ENCODE measurements at places on chromosomes 7 and 10. TPM values are rescaled to one million over a fixed set of nuclear protein-coding genes. Genes with fewer than 3 reads are reported as not detected.
A peak's percentile ranks its signal among the peaks of the same experiment; 100 is the strongest.

C10orf53 gene
- total RNA-seq: not detected

FAM237B gene
- not detected for total RNA-seq

CNPY1 gene
- total RNA-seq: not detected

ZPBP gene
- total RNA-seq: not detected

CYP3A7 gene
- total RNA-seq: not detected

ZCWPW1 gene
- 0.56 TPM for total RNA-seq

LANCL2 gene
- 20.0 TPM for total RNA-seq

MPLKIP gene
- total RNA-seq: 13.9 TPM

TAS2R3 gene
- total RNA-seq: 0.72 TPM

CEP55 gene
- 30.8 TPM for total RNA-seq

GRCh38 chr7:19715499-19715898 is 6.7 kb upstream of the POLR1F start:
- DNase-seq: no peak
- no peaks in the 10 kb centered on the region for H3K27me3 ChIP-seq
- H3K27ac ChIP-seq: no peak overlapping the region
- H3K4me3 ChIP-seq: no peak overlapping the region
- no peaks in the 10 kb centered on the region for H3K36me3 ChIP-seq
- H3K4me1 ChIP-seq: no peaks in the 10 kb centered on the region

GRCh38 chr10:43352951-43353350 is 18.5 kb upstream of the FXYD4 start:
- H3K27ac ChIP-seq: no peak overlapping the region
- H3K27me3 ChIP-seq: peaks cover 16% of the 10 kb centered on the region
- no peaks in the 10 kb centered on the region for H3K36me3 ChIP-seq
- DNase-seq: no peak
- H3K4me1 ChIP-seq: no peaks in the 10 kb centered on the region

DNA sequence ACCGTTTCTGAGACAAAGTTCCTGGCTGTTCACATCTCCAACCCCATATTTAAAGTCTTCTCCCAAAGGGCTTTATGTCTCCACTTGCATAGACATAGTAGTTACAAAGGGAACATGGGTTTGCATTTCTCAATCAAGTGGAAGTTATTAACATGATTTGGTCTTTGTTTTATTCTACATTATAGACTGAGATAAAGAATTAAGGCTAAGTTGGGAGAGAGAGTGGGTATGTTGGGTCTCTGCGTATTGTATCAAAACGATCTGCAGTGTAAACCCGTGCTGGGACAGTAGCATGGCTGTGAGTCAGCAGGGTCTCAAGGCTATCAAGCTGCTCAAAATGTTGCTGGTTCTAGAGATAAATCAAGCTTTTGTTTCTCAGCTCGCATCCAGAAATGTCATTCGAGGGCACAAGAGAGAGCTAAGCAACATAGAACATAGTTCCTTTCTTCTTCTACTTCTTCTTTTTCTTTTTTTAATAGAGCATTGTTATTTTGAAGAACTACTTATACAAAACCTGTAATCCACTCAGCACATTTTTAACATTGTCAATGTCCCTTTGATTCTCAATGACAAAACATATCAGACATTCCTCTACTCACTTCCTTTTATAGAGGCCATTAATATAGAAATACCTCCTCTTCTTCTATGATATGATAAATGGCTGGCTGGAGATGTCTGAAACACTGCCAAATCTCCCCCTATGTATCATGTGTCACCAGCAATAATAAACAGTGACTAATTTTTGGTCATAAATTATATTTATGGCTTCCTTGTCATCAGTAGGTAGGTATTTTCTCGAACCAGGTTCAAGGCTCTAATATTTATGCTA is 34.5 kb upstream of the RHOBTB1 start:
- no peak overlapping the region for H3K27ac ChIP-seq
- H3K4me1 ChIP-seq: peaks cover 2% of the 10 kb centered on the region
- no peaks in the 10 kb centered on the region for H3K27me3 ChIP-seq

- no peak for DNase-seq
- H3K4me1 ChIP-seq: peaks cover 5% of the 10 kb centered on the region
- H3K27me3 ChIP-seq: no peaks in the 10 kb centered on the region
- H3K4me3 ChIP-seq: no peak overlapping the region
These were observed 74.3 kb upstream of the TOMM7 start for GRCh38 chr7:22896917-22897316.

DNA sequence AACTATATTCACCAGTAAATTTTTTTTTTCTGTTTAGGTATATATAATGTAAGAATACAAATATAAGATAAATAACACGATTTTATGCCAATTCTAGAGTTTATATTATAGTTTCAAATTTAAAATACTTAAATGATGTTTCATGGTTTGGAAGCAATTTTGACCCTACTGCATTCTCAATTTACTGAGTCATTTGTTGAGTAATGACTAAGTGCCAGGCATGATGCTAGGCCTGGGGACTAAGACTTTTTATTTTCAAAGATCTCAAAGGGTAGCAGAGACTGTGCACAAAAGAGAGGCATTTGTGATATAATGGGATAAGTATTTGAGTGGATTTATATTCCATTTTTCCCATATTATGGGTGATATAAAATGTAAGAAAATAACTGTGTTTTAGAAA is 78.9 kb upstream of the SMIM30 start:
- no peak overlapping the region for H3K4me3 ChIP-seq
- no peaks in the 10 kb centered on the region for H3K36me3 ChIP-seq

- H3K27me3 ChIP-seq: no peaks in the 10 kb centered on the region
- no peaks in the 10 kb centered on the region for H3K4me1 ChIP-seq
- H3K27ac ChIP-seq: no peak overlapping the region
- no peak for DNase-seq
These were observed 41.8 kb downstream of the CD36 start for GRCh38 chr7:80679921-80680907.

DNA sequence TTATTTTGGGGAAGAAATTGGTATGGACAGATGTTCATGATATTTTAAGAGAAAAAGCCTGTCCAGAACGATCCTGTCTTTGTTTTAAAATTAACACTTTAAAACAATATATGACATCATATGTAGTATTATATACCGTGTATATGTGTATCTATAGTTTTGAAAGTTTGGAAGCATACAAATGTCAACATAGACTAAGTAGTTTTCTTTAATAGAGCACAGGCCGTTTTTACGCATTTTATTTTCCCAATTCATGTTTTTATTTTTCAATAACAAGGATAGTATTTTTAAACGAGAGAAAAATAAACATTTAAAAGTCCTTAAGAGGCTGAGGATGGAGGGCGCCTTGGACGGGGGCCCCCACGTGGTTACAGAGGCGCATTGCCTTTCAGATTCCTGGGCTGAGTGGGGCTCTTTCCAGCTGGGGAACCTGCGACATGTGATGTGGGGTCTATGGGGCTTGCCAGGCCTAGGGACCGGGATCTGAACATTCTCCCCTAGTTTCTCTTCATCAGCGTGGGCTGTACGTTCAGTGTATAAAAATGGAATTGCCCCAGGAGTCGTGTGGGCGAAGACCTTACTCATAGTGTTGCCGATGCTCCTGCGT is 127.8 kb upstream of the ZNF746 start:
- H3K4me1 ChIP-seq: peaks cover 3% of the 10 kb centered on the region
- H3K27ac ChIP-seq: no peak overlapping the region
- DNase-seq: peak; percentile 54
- peaks cover 11% of the 10 kb centered on the region for H3K27me3 ChIP-seq
- H3K36me3 ChIP-seq: peaks cover 6% of the 10 kb centered on the region

GRCh38 chr10:62619413-62619738 is 185.1 kb upstream of the ADO start:
- no peaks in the 10 kb centered on the region for H3K36me3 ChIP-seq
- H3K27ac ChIP-seq: no peak overlapping the region
- H3K4me1 ChIP-seq: peaks cover 7% of the 10 kb centered on the region
- H3K4me3 ChIP-seq: no peak overlapping the region

DNA sequence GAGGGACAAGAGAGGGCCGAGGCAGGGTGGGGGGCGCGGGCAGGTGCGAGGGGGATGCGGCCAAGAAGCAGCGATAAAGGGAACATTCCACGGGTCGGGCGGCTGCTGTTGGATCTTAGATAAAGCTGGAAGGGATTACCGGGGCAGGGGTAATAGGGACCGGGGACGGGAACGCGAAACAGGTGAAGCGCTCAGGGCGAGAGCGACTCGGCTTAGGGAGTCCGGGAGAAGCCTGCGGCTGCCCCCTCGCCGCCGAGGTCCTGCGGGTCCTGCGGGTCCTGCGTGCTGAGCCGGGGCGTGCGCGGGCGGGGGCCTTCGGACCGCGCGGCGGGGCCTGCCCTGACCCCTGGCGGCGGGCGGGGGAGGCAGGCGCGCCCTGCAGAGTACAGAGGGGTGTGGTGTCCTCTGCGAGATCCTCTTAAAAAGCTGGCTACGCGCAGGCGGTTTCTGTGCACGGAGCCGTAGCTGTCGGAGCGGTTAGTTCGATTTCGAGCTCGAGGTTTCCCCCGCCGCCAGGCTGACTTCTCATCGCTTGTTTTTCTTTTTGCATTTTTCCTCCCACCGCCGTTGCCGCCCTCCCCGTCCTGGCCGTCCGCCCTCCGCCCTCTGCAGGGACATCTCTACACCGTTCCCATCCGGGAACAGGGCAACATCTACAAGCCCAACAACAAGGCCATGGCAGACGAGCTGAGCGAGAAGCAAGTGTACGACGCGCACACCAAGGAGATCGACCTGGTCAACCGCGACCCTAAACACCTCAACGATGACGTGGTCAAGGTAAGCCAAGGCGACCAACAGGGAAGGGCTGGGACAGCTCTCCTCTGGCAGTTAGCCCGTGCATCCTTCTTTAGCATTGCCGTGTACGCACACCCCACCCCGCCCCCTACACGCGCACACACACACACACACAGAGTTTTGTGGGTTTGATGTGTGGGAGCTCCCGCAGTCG is 1.4 kb downstream of the CAV1 start:
- H3K36me3 ChIP-seq: peaks cover 16% of the 10 kb centered on the region
- peak overlapping the region; percentile 72 for H3K4me3 ChIP-seq
- peak overlapping the region; percentile 97 for H3K27ac ChIP-seq
- DNase-seq: peak; percentile 88

GRCh38 chr10:68032113-68032512 is 43.0 kb downstream of the HERC4 start:
- no peaks in the 10 kb centered on the region for H3K4me1 ChIP-seq
- peak; percentile 18 for DNase-seq
- no peaks in the 10 kb centered on the region for H3K27me3 ChIP-seq
- no peak overlapping the region for H3K4me3 ChIP-seq
- no peak overlapping the region for H3K27ac ChIP-seq
- peaks cover 25% of the 10 kb centered on the region for H3K36me3 ChIP-seq

DNA sequence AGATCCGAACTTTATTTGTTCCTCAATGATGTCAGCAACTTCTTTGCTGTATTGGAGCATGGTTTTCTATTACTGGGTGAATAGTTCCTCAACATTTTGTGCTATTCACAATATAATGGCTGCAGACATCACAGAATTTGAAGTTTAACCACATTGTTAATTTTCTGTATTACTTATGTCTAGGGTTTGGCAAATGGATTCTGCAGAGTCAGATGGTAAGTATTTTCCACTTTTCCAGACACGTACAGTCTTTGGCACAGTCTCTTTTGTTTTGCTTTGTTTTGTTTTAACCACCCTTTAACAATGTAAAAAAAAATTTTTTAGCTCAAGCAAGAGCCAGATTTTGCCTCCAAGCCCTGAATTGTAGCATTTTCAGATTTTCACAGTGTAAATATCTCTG is 36.8 kb upstream of the FOXK1 start:
- no peak for DNase-seq
- H3K4me3 ChIP-seq: no peak overlapping the region
- no peak overlapping the region for H3K27ac ChIP-seq
- H3K36me3 ChIP-seq: no peaks in the 10 kb centered on the region

GRCh38 chr10:60009276-60009675 is 102.9 kb upstream of the CCDC6 start:
- H3K4me3 ChIP-seq: no peak overlapping the region
- no peaks in the 10 kb centered on the region for H3K4me1 ChIP-seq
- no peaks in the 10 kb centered on the region for H3K36me3 ChIP-seq
- no peak overlapping the region for H3K27ac ChIP-seq
- H3K27me3 ChIP-seq: no peaks in the 10 kb centered on the region
- DNase-seq: no peak

DNA sequence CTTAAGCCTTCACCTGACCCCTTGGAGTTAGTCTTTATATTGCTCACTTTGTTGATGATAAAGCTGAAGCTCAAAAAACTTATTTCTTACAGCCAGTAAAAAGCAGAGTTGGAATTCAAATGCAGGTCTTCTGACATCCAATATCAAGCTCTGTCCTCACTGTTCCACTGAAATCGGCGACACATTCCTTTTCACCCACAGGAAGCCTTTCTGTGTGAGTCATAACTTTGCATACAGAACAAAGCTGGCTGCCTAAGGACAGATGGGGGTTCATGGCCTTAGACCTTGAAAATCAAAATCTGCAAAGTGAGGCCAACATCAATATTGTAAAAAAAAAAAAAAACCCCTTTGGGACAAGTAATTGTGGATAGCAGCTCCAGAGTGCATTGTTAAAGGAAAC is 21.8 kb upstream of the AKR1B1 start:
- no peaks in the 10 kb centered on the region for H3K36me3 ChIP-seq
- no peak overlapping the region for H3K4me3 ChIP-seq
- peak; percentile 35 for DNase-seq
- H3K27me3 ChIP-seq: no peaks in the 10 kb centered on the region

DNA sequence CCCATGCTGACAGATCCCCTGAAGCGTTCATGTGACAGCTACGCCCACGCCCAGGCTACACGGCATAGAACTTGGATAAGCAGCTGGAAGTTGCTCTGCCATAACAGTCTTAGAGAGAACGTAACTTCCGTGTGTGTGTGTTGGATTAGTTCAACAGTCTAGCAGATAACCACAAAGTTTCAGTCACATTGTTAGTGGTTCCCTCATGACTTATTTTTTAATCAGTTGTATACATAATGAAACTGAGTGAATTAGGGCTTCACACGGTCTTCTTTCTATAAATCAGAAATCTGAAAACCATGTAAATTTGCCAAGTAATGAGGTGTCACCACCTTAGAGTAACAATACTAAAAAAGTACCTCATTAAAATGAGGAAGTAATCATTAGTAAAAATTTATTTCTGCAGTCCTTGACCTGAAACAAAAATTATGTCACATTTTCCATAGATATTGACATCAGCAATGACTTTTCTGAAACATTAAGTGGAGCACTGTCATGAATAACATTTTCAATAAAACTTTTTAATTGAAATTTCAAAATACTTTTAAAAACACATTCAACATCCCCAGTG is 21.7 kb upstream of the MACC1 start:
- peaks cover 9% of the 10 kb centered on the region for H3K4me1 ChIP-seq
- H3K27ac ChIP-seq: no peak overlapping the region
- DNase-seq: no peak
- H3K4me3 ChIP-seq: no peak overlapping the region
- no peaks in the 10 kb centered on the region for H3K27me3 ChIP-seq

Measured in IMR-90 (cell line).